ENCODE measurements at places on chromosomes 16 and 17.

DNA sequence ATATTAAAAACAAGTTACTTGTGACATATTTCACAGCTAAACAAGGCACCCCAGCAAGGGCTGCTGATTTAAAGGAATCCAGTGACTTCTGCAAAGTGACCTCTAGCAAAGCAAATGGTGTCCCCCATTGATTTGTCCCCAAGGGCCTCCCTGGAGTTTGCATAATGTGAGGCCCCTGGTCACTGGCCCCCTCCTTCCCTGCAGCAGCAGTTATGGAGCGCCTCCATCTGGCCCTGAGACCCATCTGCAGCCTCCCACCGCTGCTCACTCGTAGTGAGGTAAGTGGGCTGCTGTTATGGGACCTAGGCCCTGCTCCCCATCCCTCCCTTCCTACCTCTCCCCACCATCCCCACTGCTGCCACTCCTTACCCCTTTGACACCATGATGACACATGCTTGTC lies 19.6 kb upstream of the EEF2K start:
- DNase-seq = no peak

DNA sequence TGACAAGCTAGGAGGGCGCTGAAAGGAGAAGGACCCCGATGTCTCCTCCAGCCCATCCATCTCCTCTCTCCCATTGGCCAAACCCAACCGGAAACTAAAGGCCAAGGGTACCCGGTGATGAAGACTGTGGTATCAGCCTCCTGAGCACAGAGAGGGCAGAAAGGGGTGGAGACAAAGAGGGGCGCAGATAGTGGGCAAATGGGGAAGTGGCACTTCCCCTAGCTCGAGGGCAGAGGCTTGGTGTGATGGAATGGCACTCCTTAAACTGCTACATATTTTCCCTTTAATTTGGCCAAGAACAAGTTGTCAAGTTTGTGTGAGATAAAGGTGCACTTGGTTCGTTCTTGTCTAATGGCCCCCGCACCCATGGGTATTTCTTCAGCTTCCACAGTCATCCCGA lies 27.8 kb downstream of the IL4R start:
- no peak for DNase-seq

DNA sequence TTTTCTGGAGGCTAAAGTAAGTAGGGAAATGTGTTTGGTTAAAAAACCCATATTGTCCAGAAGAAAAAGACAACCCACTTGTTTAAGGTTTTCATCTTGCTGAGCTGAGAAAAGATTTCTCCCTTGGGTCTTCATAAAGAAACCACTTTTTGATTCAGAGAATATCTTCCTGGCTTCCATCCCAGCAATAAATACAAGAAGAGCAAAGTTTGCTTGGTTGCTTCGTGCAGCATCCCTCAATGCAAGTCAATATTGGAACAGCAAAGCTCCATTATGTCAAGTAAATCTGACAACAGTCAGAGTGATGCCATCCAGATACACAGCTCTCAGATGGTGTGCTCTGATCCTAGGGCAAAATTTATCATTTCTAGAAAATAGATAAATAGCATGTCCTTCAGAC lies 118.9 kb upstream of the PIRT start:
- DNase-seq = no peak

DNA sequence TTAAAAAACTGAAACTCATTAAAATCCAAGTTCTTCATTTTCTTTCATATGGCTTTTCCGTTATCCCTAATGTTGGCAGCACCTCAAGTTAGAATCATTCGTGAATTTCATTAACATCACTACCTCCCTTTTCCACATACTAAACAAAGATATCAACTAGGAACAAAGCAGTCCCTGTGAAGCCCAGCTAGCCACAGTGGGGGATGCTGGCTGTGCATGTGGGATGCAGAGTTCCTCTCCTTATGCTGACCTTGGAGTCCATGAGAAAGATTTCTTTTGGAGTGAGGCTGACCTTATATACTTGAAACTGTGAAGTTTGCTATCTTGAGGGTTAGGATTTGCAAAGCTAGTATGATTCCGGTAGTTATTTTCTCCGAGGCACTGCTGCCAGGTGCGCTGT lies 117.6 kb downstream of the TANGO6 start:
- DNase-seq = no peak

- no peak for DNase-seq
Measured at GRCh38 chr17:62164747-62165722, 100.0 kb upstream of the MED13 start.

DNA sequence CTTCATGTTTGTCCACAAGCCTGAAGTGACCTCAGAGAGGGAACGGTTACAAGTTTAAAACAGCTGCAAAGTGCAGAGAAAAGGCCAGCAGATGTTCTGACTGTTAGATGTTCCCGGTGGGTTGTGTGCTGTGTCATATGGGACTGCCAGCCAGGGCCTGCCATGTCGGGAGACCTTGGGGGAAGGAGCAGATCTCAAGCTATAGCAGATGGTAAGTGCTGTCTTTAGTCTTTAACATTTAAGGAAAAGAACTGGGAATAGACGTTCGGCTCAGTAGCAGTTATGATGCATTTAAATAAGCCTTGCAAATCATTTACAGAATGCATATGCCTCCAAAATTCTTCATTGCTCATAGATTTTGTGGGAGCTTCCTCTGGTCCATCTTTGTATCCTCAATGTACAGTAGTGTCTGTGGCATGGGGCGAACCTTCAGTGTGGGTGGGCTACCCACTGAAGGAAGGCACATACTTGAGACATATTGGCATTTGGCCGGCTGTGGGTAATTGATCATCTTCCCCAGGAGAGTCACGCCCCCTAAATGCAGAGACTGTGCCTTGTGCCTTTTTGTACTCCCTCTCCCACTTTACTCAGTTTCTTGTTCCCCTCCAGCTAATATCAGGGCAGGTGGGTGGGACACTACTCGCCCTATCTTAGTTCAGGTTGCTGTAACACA lies 131.9 kb downstream of the NPIPB5 start:
- no peak for DNase-seq

- DNase-seq = no peak
Measured at GRCh38 chr17:75754378-75755204, 10.4 kb downstream of the GALK1 start.

GRCh38 chr16:1800701-1801100 lies 7.2 kb upstream of the IGFALS start:
- no peak for DNase-seq

DNA sequence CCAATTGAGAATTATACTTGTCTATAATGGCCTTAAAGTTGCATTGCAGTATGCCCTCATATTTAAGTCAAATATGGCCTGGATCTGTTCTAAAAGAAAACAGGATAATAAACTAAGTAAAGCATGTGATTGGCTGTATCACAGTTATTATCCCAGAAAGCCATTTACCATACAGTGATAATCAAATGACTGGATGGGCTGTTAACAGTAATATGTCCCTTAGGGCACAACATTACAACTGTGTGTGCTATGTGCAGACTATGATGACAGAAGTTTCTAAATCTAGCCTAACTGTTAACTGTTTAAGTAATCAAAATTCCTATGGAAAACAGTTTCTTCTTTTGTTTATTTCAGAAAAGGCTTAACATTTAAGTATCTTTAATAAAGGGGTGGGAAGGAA lies 145.7 kb downstream of the STXBP4 start:
- DNase-seq = no peak

DNA sequence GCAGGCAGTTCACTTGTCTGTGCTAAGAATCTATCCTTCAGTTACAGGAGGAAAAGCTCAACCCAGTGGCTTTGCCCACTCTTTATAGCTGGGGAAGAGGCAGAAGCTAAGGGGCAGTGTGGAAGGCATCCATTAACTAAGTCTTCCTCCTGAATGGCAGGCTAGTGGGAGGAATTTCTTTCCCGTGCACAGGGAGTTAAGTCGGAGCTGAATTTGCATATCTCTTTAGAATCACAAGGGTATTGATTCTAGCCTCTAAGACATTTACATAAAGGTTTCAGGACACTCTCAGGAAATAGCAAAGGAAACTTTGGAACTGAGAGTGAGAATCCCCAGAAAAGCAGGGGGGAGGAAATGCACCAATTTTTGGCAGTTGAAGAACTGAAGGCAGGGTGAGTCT lies 245.6 kb downstream of the CA10 start:
- no peak for DNase-seq

DNA sequence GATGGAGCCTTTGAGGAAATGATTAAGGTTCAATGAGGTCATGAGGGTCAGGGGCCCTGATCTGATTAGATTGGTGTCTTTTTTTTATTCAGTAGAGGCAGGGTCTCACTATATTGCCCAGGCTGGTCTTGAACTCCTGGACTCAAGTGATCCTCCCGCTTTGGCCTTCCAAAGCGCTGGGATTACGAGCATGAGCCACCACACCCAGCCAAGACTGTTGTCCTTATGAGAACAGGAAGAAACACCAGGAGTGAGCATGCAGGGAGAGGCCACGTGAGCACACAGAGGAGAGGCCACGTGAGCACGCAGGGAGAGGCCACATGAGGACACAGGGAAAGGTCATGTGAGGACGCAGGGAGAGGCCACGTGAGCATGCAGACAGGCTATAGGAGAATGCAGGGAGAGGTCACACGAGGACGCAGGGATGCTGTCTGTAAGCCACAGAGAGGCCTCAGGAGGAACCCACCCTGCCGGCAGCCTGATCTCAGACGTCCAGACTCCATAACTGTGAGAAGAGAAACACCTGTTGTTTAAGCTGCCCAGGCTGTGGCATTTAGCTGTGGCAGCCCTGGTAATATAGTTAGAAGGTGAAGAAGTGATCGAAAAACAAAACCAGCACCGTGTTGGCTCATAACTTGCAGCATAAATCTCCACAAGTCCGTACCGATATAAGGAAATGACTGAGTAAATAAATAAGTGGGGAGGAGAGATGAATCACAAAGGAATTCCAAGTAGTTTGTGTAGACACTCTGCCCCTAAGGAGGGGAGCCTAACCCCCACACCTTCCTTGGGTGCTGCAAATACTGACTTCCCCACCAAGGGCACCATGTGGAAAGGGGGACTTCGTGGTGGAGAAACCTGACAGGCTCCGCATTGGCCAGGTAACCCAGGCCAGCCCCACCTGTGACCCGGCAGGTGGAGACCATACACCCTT lies 14.6 kb upstream of the CSNK1D start:
- no peak for DNase-seq

- DNase-seq = no peak
Measured at GRCh38 chr17:29760279-29761039, 137.7 kb upstream of the CORO6 start.

DNA sequence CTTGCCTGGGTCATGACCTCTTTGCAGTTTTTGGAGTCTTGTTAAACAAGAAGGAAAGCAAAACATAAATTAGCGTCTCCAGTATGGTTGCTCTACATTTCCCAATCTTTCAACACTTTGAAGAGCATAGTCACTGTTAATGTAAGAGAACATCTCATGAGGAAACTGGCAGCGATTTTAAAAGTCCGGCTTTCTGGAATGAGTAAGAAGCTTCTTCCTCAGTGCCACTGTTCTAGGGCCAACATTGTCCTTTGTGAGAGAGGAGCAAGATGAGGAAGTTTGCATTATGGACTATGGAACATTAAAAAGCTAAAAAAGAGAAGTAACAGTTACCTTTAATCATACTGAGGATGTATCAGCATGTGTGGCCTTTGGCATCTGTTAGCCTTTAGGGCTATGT lies 73.1 kb downstream of the WNT3 start:
- DNase-seq = no peak

DNA sequence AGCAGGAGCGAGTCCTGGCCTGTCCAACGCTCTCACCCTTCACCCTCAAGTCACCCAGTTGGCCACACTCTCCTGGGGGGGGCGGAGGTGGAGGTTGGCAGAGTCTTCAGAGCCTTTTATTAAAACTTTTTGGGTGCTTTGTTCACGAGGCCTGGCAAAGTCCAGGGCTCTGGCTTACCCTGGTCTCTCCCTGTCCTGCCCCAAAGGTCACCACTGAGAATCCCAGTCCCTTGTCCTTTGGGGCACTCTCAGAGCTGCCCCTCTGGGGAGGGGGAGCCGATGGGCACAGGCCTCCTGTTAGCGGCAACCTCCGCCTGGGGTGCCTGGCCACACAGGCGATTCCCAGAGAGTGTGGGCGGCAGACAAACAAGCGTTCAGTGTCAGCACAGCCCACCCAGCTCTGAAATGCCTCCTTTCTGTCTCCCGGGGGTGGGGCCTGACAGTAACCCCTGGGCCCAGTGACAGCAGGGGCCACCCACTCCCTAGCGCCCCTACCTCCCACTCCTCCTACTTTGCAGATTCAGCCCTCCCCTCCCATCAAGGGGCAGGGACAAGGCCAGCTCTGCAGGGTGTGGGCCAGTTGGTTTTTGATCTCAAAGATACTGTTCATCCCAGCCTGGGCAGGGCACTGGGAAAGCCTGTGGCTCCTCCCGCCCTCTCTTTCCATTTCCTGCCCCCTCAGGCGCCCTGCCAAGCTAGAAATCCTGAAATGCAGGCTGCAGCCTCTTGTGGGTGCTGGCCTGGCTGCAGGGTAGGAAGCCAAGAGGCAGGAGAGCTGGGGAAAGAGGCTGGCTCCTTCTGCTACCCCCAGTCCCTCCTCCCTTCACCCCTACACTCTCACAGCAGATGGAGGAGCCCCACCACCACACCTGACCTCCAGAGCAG lies 36.6 kb upstream of the EMP2 start:
- DNase-seq = no peak

- no peak for DNase-seq
Measured at GRCh38 chr16:86941731-86942130, 363.4 kb downstream of the FOXL1 start.

DNA sequence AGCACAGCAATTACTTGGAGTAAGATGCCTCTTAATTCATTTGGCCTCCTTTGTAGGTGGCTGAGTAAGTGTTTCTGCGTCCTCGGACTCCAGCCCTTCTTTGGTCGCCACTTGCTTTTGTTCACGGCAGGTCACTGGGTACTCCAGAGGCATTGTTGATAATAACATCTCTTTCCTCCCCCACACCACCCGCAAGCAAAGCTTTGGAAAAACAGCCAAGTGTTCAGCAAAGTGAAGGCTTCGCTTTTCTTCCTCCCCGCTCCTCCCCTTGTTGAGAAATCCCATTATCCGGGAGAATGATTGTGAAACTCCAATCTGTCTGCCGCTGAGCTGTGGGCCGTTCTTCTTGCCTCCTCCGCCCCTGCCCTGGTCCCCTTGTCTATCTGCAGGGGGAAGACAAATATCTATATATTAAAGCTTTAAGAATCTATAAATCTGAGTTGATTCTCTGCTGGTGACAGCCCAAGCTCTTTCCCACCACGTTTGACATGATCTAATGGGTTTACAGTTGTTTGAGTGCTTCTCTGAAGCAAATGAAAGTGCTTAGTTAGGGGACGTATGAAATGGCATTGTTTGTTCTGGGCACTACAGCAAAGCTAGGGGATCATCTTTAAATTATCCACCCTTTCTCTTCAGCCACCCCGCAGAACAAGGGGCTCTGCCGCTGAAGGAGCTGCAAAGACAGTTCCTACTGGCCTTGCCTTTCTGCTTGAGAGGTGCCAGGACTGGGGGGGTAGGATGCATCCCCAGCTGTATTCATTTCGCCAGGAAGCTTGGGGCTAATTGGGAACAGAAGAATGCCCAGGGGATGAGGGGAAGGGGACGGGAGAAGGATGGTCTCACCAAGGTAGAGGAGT lies 167.1 kb downstream of the CCDC182 start:
- no peak for DNase-seq

Data from NCI-H2081 treated with DMSO at 0.1 percent for 48 hours (cell line).